Gastrocnemius medialis (tissue), 4 donors: ENCODE measurements at places on chromosomes 2 and 18.

GRCh38 chr18:59353079-59353680 is 5.9 kb downstream of the LMAN1 start:
- no peak for DNase-seq

DNA sequence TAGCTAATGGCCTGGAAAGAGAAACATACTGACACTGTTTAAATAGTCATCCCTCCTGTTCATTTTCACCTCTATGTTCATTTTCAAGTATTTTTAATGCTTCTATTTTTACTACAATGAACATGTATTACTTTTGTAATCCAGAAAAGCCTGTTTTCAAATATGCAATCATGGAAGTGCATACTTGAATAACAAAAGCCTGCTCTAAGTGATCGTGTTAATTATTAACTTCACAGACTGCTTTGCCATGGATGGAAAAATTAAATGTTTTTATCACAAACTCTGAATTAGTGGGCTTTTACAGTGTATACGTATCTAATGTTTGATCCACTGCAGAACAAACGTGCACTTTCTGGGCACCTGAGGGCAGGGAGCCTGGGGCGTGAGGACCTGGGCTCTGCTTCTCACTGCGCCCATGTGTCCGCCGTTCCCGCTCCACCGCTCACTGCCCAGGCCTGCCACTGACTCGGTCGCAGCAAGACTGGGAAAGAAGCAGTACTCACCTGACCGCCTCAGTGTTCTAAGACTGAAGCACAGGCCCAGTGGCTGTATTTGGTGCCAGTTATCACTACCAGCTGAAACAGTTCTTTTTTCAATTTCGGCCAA is 80.6 kb downstream of the UXS1 start:
- no peak for DNase-seq

DNA sequence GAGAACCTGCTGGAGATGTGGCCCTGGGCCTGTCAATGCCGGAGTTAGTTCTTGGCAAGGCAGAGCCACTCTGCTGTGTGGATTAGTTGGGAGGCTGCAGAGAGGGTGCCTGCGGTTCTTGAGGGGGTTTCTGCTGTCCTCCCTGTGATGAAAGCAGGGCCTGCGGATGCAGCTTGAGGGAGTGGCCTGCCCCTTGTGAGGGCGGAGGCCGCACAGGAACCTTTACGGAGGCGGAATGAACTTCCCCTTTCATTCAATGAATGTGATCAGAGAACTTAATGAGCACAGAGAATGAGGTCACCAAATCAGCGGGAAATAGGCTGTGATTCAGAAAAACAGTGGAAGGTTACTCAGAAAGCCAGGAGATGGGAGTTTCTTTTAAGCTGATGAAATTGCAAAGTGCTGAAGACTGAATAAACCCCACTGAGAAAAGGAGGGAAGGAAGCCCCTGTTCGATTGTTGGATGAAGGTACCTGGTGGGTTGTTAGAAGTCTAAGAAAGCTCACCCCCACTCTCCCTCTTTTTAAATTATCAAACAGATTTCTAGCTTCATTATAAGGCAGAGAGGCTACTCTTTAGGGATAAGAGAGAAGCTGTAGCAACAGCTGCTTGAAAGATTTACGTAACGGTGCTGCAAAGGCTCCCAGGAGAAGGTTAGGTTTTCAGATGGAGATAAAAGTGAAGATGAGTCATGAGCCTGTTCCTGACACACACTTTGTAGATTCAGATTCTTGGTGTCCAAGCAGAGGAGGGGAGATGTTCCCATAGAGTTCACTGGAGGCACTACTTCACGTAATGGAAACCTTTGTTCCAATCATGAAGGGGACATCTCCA is 47.4 kb downstream of the VWA3B start:
- peak; percentile 53 for DNase-seq

DNA sequence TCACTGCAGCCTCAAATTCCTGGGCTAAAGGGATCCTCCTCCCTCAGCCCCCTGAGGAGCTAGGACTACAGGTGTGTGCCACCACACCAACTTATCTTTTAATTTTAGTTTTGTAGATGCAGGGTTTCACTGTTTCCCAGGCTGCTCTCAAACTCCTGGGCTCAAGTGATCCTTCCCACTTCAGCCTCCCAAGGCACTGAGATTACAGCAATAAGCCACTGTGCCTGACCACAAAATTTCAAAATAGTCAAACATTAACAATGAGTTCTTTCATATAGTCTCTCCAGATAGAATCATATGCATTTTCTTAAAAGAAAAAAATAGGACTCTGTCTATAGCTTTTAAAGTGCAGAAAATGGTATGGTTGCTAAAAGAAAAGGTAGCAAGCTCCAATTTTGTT is 24.9 kb upstream of the PID1 start:
- DNase-seq = no peak
